ENCODE measurements at places on chromosomes 2 and 18.

- DNase-seq: no peak
These were observed 1.7 kb downstream of the CYP1B1 start for GRCh38 chr2:38074058-38074763.

DNA sequence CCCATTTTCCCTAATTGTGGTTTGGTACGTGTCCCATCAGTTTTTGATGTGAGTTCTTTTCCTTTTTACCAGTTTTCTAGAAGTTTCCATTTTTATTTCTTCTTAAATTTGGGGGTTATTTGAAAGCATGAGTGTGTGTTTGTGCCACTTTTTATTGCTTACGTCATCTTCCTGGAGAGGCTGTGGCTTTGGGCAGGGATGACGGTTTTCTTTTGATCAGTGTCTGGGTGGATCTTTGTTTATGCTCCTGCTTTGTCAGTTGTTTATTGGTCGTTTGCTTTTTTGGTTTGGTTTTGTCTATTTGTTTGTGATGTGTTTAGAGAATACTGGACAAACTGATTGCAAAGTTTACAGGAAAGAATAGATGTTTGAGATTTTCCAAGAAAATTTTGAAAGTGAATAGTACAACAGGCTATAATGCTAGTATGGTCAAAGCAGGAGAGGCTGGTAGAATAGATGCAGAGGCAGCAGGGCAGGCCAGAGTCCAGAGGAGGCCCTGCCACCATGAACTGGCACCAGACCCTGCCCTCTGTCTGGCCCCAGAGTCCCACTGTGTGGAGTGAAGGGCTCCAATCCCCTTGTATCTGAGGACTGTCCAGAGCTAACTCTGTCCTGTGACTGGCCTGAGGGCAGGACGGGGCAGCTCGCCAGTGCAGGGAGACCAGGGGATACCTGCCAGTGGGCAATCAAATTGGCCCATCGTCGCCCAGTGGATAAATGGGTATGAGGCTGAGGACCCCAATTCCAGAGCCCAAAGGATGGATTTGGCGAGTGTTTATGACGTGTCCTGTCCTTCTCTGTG, 23.4 kb upstream of the SNED1 start:
- DNase-seq: no peak

GRCh38 chr2:207925601-207926000, 99.7 kb downstream of the PLEKHM3 start:
- no peak for DNase-seq

DNA sequence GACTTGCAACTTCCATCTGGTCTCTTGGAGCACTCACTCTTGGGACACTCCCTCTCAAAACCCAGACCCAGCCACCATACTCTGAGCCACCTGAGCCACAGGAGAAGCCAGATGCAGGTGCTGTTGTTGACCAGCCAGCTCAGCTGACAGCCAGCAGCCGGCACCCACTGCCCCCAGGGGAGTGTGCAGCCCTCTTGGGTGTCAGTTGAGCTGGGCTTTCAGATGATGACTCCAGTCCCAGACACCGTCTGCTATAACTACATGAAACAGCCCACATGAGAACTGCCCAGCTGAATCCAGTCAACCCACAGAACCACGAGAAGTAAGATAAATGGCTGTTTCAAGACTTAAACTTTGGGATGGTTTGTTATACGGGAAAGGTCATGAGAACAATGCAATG, 10.7 kb upstream of the IGFBP2 start:
- DNase-seq: no peak

GRCh38 chr2:193894081-193894480, 1699.3 kb upstream of the TMEFF2 start:
- DNase-seq: no peak

DNA sequence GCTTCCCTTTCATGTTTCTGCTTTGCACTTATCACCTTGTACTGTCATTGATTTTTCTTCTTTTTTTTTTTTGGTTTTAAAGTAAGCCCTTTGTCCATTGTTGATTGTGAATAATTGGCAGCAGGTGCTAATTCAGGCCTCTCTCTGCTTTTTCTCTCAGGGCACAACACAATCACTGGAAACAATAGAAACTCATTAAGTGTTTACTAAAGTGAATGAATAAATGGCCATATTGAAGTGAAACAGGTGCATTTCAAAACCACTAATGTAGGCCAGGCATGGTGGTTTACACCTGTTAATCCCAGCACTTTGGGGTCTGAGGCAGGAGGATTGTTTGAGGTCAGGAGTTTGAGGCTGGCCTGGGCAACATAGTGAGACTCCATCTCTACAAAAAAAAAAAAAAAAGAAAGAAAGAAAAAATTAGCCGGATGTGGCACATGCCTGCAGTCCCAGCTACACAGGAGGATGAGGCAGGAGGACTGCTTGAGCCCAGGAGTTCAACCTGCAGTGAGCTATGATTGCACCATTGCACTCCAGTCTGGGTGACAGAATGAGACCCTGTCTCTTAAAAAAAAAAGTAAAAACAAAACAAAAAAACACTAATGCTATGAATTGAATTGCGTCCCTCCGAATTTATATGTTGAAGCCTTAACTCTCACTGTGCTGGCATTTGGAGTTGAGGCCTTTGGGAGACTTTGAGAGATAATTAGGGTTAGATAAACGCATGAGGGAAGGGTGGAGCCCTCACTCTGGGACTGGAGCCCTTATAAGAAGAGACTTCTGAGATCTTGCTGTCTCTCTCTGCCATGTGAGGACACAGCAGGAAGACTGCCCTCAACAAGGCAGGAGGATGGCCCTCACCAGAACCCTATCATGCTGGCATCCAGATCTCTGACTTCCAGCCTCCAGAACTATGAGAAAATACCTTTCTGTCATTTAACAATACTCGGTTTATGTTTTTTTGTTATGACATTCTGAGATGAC, 19.9 kb downstream of the SLC38A11 start:
- no peak for DNase-seq

- no peak for DNase-seq
These were observed 15.3 kb downstream of the PMS1 start for GRCh38 chr2:189799531-189799930.

GRCh38 chr2:25332571-25332970, 9.2 kb downstream of the DNMT3A start:
- no peak for DNase-seq

DNA sequence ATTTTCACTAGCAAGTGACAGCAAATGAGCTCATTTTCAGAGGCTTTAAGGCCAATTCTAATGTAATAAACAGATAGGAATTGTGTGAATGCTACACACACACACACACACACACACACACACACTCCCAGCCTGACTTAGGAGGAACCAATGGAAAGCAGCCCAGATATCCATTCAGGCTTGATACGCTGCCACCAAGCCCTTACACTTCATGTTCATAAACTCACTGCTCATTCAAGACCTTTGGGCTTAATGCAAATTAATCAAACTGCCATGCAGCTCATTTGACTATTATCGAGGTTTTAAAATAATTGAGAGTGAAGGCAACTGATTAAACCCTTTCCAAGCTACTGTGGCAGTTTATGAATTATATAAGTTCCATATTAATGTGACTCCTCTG, 298.9 kb upstream of the NCKAP5 start:
- DNase-seq: no peak

DNA sequence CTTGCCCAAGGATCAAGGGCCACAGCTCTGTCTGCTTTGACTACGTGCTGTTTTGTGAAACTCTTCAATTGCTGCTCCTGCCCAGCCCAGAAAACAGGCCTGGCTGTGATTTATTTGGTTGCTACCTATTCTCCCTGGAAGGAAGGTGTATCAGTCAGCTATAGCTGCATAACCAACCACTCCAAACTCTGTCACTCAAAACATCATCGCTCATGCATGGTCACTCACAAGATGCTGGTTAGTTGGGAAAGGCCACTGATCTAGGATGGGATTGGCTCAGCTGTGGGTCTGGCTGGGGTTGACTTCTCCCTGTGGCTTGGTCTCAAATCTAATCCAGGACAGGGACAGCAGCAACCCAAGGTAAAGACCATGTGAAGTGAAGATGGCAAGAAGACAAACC, 14.6 kb downstream of the TEX51 start:
- no peak for DNase-seq

DNA sequence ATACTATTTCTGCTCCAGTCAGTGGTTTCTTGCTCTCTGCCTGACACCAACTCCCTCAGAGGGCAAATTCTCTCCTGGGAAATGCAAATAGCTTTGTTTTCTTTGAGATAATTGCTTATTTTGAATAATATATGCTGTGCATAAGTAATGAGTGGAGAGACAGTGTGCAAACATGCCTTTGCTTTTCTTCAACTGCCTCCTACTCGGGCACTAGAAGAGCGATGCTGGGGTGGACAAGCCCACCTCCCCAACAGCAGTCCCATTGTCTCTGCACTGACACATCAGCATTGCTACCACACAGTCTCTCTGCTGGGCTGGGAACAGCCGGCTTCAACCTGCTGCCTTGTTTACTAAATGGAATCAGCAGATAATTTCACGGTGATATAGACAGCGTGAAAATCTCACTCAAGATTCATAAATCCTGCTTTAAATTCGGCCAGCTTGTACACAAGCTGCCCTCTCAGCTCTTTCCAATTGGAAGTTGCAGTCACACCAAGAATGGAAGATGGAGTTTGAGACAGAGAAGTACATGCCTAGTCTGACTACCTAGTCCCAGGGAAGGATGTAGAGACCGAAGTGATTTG, 694.5 kb downstream of the TDRD15 start:
- DNase-seq: no peak

GRCh38 chr2:237236188-237236587, 150.5 kb downstream of the COPS8 start:
- no peak for DNase-seq

DNA sequence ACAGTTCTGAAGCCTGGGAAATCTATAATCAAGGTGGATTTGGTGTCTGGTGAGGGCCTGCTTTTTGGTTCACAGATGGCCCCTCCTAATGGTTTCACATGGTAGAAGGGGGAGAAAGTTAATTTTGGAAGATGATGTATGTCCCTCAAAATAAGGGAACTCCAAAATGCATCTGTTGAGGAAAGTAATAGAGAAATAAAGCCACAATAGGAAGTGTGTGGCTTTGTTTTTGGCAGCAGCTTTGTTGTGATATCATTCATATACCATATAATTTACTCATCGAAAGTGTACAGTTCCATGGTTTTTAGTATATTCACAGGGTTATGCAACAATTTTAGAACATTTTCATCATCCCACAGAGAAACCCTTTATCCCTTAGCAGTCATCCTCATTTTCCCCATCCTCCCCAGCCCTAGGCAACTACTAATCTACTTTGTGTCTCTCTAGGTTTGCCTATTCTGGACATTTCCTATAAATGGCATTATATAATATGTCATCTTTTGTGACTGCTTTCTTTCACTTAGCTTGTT, 274.0 kb upstream of the FAM98A start:
- DNase-seq: no peak

DNA sequence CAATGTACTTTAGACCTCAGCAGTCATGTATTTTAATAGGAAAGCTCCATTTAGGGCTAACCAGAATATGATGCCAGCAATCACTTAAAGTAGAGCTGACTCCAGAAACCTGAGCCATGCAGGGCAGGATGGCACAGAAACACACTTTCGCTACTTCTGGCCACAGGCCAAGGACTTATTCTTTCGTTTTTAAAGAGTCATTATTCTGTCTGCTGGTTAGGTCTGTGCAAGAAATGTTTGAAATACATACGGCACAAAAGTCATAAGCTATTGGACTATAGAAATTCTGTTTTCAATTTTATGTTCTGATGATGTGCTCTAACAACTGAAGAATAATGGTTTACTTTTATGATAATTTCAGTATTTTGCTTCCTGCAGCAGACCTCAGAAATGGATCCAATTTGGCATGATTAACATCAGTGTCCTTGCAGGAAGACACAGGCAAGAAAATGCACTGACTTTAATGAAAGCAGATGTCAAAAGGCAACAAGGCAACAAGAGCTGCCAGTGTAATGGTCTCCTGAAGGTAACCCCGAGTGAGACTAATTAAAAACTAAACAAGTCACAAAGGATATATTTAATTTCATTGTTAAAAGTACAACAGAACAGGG, 114.4 kb upstream of the CHRNA1 start:
- DNase-seq: no peak

- DNase-seq: no peak
These were observed 5.7 kb upstream of the C2orf80 start for GRCh38 chr2:208195531-208195930.

DNA sequence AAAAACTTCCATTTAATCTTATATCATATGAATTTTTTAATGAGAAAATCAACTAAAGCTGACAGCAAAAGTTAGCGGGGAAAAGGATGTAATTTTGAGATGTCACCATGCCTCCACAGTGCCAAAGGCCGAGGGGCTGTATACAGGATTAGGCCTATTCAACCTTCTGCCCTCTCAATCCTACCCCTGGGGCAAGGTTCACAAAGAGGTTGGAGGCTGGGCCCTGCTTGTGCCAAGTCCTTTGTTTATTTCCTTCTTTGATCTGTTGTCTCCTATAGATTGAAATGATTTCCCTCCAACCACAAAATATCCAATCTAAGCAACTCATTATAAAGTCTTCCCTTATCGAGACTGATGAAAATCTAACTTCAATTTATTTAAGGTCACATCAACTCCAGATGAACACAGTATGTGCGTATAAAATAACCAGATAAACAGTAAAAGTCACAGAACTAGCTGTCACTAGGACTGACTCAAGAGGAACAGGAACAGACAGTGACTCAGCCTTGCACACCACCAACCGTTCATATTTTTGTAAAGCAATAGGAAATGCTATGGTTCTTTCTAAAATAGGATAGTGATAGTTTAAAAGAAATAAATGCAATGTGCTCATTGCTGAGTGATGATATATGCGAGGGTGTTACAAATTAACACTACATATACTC, 95.8 kb downstream of the SLC25A12 start:
- DNase-seq: no peak

GRCh38 chr2:86791573-86791972, 860 bp upstream of the CD8A start:
- no peak for DNase-seq

DNA sequence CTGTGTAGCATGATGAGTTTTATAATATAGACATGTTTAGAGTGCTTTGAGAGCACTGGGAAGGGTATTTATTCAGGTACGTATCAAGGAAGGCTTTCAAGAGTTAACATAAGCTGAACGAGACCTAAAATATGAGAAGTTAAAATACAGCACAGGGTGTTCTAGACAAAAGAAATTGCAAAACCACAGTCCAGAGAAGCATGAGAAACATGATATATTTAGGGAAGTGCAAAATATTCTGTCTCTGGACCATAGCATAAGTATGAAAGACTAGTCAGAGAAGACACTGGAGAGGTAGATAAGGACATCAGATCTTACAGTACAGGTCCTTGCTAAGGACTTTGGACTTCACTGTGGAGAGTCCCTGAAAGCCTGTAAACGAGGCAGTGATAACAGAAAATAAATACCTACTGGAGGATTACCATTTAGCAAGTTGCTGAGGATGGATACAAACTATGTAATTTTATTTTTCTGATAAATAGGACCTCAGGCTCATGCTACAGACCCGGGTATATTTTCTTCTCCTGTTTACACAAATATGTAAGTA, 43.7 kb downstream of the FSIP2 start:
- no peak for DNase-seq
